ENCODE measurements at places on chromosomes 12 and 14.

GRCh38 chr12:62862259-62862881 is 72.6 kb downstream of the PPM1H start:
- no peak for DNase-seq

DNA sequence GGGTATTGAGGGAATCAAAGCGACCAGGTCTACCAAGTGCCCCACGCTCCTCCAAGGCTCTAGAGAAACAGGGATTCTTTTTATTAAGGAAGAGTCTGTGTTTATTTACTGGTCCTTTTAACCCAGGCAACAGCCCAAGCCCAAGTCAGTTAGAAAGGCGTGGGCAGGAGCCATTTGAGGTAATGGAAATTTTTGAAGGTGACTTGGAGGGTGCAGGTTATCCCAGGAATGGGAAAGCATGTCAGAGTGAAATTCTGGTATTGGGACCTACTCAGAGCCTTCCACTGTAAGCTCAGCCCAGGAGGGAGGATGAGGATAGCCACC is 2.9 kb downstream of the SLC6A12 start:
- no peak for DNase-seq

DNA sequence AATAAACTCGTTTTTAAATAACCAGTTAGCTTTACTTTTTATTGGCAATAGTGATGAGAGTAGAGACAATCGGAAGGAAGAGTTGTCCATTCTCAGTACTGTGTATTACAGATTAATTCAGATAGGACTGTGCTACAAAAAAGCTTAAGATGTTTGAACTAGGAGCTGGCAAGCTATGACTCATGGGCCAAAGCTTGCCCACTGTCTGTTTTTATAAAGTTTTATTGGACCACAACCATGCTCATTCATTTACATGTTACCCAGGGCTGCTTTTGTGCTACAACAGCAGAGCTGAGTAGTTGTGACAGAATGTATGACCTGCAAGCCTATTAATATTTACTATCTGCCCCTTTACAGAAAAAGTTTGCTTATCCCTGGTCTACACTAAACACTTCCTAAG is 19.4 kb downstream of the GNS start:
- peak; percentile 37 for DNase-seq

DNA sequence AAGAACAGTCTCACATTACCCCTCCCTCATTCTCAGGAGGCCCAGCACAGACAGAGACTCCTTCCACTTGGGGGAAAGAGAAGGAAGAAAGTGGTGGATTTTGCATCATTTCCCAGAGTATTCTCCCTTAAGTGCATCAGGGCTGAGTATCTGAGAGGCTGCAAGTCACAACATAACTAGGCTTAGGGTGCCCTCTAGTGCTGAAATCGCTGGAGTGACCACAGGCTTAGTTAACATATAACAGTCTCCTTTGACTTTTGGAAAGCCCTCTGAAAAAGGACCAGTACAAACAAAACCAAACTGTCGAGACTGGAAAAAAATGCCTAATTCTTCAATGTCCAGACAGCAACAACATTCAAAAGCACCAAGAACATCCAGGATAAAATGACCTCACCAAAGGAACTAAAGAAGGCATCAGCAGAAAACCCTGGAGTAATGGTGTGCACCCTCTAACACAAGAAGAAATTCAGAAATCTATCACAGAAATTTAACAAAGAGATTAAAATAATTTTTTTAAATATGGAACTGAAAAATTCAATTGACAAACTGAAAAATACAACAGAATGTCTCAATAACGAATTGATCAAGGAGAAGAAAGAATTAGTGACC is 412.3 kb downstream of the RPS29 start:
- peak; percentile 83 for DNase-seq

- peak; percentile 88 for DNase-seq
Measured at GRCh38 chr12:90250766-90251165, 542.1 kb upstream of the ATP2B1 start.

DNA sequence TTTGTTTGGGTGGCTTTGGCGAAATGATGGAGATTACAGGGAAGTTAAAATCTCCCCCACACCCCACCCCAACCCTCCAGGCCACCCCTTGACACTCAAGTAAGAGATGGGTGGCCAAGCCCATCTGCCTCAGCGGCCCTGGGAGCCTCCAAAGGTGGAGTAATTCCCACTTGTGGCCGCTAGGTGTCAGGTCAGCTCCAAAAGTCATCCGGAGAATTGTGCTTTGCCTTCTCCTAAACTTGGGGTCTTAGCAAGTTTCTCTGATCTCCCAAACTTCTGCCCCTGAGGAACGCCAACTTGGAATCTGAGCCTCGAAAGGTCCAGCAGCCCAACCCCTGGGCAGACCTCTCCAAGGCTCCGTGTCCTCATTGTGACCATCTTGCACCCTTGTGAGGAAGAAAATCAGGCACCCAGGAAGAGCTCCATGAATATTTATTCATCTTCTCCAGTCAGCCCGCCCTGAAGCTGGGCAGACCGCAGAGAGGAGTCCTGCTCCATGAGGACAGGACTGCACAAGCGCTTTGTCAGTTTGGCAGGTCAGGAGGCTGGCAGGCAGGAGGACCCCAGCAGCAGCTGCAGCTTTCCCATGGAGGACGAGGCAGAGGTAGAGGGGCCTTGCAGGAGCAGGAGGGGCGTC is 46.7 kb downstream of the LRRC74A start:
- DNase-seq: peak; percentile 59

GRCh38 chr12:42085594-42085993 is 59.1 kb downstream of the GXYLT1 start:
- no peak for DNase-seq

DNA sequence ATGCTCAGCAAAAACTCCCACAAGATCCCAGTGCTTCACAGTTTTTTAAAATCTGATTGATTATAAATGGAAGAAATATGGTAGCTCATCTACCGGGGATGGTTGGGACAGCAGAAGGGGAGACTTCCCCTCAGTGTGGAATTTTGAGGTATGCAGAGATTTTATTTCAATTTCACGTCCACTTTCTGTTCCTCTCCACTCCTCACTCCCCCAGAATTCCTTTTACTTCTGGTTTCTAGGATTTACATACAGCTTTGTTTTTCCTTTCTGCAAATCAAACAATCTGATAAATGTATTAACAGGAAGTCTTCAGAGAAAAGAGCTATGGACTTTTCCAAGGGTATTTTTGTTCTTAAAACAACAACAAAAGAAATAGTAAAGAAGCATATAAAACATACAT is 181.5 kb upstream of the ARHGAP5 start:
- DNase-seq: no peak

DNA sequence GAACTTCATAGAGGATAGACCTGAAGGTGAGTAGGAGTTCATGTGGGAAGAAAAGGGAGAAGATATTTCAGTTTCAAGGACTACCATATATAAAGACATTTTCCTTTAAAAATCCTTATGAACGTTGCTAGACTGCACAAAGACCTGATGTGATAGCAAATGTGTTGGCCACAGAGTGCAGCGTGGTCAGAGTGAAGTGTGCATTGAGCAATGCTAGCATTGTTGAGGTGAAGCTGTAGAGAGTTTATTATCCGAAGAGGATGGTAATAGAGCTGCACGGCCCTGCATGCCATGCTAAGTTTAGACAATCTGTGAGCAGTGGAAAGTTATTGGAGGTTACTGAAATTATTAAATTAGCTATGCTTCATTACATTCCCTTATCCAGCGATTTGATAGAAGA is 413.0 kb downstream of the CCDC91 start:
- no peak for DNase-seq

GRCh38 chr12:14431975-14432374 is 66.5 kb downstream of the ATF7IP start:
- no peak for DNase-seq

DNA sequence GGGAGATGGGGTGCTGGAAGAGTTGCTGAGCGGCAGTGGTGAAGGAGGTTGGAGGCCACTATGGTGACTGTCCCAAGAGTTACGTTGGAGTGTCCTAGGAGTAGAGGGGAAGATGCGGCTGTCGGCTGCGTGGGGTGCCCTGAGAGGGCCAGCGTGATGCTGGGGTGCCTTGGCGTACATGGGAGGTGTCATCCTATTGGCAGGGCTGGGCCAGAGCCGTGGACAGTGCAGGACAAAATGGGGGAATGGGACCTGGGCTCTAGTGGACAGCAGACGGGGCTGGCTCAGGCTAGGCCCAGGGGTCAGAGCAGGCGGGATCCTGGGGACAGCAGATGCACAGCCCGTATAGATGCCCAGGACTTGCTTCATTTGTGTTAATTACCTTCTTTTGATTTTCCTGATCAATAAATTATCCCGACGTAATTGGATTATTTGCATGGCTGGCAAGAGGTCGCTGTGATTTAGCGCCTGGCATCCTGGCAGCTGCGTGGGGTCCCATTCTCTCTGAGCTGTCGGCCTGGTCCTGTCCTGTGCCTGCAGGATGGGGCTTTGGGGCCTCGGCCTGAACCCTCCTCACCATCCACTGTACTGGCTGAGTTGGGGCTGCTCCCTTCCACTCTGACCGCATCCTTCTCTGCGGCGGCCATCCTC is 203.9 kb upstream of the C14orf180 start:
- no peak for DNase-seq

GRCh38 chr12:121278169-121279070 is 18.1 kb downstream of the CAMKK2 start:
- no peak for DNase-seq

DNA sequence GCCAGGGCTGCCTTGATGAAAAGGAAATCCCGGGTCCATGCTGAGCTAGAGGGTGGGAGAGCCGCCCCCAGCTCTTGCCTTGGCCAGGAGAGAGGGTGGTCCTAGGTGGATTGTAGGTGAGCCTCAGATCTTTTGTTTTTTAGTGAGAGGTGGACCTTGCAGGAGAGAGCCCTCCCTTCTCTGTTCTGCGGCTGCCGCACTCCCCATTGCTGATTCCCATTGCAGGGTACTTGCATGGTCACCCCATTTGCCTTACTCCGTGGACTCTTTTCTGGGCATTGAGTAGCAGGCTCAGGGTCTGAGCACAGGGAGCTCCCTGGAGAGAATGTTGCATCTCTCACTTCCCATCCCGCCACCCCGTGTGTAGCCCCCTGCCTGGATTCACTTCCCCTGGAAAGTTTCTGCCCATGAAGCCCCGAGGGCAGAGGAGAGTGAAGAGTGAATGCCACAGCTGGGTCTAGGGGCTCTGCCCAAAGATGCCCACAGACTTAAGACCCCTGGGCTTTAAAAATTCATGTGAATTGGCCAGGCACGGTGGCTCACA is 10.2 kb downstream of the VASH1 start:
- DNase-seq: no peak

GRCh38 chr12:57236925-57237595 is 7.5 kb downstream of the SHMT2 start:
- peak; percentile 62 for DNase-seq

DNA sequence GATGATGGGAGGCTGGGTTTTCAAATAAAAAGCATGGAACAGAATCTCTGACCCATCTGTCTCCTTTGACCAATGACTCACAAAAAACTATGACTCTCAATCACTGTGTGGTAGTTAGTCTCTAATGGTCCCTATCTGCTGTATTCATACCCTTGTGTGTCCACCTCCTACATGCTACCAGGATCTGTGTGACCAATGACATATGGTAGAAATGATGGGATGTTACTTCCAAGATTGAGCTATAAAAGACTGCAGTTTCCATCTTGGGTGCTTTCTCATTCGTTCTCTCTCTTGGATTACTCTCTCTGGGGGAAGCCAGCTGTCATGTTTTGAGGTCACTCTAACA is 144.7 kb upstream of the BTG1 start:
- no peak for DNase-seq

- DNase-seq: no peak
Measured at GRCh38 chr14:68957775-68958174, 21.3 kb downstream of the ACTN1 start.

All from cardiac fibroblast (primary cell).